ENCODE measurements at places on chromosomes 6 and 20.

GRCh38 chr6:56647172-56647762 is 4.6 kb upstream of the DST start:
- DNase-seq: no peak

DNA sequence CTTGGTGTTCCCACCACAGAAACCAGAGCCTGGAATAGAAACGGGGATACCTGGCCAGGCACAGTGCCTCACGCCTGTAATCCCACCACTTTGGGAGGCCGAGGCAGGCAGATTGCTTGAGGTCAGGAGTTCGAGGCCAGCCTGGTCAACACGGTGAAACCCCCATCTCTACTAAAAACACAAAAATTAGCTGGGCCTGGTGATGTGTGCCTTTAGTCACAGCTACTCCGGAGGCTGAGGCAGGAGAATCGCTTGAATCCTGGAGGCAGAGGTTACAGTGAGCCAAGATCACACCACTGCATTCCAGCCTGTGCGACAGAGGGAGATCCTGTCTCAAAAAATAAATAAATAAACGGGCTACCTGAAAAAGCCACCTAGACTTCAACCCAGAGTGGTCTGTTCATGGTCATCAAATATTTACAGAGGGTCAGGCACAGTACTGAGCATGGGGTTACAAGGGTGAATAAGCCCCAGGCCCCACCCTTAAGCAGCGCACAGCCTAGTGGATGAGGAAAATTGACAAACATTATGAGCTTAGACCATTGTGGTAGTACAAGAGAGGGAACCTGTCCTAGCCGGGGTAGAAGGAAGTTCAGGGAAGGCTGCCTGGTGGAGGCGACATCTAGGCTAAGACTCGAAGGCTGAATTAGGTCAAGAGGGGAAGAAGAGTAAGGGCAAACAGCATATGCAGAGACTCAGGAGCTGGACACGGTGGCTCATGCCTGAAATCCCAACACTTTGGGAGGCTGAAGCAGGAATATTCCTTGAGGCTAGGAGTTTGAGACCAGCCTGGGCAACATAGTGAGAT is 7.2 kb upstream of the PCIF1 start:
- DNase-seq: no peak

GRCh38 chr6:170291271-170292110 is 613 bp upstream of the DLL1 start:
- no peak for DNase-seq

DNA sequence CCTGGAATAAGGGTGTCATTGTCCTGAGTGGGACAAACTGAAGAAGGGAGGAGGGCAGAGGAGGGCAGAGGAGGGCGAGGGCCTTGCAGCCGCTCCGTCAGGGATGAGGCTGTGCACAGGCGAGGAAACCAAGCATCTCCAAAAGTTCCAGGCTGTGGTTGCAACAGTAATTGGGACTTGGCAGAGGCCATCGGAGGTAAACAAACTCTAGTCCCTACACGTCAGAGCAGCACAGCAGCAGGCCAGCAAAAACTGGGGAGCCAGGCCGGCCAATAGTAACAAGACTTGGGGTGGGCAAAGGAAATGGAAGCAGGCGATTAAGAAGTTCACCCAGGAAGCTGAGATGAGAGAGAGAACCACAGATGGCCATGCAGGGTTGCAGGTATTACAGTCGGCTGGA is 142.8 kb downstream of the SMOC2 start:
- no peak for DNase-seq
